ENCODE measurements at places on chromosomes 11 and 22.

GRCh38 chr11:90310210-90310609, 87.4 kb upstream of the CHORDC1 start:
- DNase-seq: no peak

DNA sequence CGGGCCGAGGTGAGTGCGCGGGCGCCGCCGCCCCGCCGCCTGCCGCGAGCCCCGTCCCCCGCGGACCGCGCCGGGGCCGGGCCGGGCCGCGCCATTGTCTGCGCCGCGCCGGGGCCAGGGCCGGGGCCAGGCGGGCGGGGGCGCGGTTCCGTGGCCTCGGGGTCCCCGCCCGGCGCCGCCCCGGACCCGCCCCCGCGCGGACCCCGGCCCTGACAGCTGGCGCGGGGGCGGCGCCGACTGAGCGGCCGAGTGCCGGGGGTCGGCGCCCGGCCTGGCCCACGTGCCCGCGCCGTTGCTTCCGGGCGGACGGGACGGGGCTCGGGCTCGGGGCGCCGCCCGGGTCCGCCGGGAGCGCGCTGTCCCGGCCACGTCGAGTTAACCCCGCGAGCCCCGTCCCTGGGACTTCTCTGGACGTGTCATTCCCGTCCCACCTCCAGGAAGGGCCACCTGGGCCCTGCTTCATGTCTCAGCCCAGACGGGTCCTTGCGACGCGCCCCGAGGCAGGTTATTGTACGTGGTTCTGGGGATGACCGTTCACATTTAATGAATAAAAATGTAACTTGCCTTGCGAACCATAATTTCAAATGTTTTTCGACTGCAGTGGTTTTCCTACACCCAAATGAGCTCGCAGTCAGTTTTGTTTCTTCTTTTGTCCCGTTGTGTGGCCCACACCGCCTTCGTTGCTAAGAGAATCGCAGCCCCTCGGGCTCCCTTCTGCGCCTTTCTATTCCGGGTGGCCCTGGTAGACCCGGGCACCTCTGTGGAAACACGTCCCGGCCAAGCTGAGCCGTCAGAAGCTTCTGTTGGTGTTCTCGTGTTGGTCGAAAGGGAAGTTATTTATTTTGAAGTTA, 562 bp downstream of the ZBED4 start:
- DNase-seq: no peak

- DNase-seq: no peak
Observed at GRCh38 chr11:4983841-4984240, 10.8 kb upstream of the OR51L1 start.

DNA sequence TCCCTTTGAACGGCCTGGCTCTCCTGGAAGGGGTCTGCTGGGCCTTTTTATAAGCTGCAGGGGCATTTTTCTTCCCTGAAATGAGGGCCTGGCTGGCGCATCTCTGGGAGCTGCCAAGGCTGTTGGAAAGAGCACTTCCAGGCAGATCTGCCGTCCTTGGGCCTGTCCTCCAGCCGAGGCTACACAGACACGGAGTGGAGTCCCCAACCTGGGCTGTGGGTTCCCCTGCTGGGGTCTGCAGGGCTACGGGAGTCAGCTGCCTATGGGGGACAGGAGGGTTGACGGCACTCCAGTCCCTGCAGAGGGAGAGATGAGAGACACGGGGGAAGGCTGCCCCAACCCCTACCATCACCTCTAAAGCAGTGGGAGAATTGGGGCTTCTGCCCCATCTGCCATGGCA, 606.6 kb downstream of the TBC1D22A start:
- DNase-seq: no peak

DNA sequence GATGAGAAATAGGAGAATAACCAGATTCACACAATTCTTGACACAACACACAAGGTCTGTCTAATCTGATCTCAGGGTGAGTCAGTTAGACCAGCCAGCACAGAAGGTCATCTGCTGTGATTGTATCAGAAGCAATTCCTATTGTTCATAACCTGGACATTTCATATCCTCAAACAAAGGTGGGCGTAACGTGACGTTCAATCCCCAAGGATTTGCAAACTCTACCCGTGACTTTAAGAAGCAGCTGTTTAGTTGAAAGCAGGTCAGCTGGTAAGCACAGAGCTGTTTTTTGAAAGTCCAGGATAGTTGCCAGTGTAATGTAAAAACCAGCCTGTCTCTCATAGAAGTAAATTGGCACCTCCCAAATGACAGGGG, 385.1 kb downstream of the DCDC1 start:
- no peak for DNase-seq

GRCh38 chr22:44869196-44869595, 116.8 kb downstream of the ARHGAP8 start:
- no peak for DNase-seq

GRCh38 chr11:103546236-103546635, 437.0 kb downstream of the DYNC2H1 start:
- no peak for DNase-seq

DNA sequence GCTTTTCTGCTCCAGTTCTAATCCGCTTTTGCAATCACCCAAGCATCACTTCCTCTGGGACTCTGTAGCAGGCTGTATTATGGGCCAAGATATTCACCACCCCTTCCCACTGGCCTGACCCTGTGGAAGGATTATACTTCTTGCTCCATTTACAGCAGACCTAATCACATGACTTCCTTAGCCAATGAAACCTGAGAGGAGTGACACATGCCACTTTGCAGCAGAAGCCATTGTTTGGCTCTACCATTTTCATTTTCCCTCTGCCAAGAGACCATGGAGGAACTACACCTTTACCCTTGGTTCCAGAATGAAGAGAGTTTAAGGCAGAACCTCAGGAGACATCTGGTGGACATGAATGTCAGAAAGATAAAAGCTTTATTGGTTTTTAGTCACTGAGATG, 134.9 kb upstream of the HSD17B12 start:
- DNase-seq: no peak

GRCh38 chr11:79691445-79691844, 250.6 kb upstream of the TENM4 start:
- DNase-seq: no peak

DNA sequence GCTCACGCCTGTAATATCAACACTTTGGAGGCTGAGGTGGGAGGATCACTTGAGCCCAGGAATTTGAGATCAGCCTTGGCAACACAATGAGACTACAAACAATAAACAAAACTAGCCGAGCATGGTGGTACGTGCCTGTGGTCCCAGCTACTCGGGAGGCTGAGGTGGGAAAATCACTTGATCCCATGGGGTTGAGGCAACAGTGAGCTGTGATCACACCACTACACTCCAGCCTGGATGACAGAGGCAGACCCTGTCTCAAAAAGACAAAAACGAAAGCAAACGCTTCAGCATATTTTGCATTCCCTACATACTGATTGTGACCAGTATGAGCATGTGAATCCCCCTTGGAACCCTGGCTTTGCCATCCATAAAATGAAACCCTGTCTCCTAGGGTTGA, 33.9 kb upstream of the MN1 start:
- DNase-seq: no peak

GRCh38 chr22:49198705-49199084, 629.0 kb downstream of the BRD1 start:
- no peak for DNase-seq

- DNase-seq: peak; percentile 35
Observed at GRCh38 chr22:23521441-23522113, 58.5 kb downstream of the IGLL1 start.

GRCh38 chr11:6523253-6523652, 26.2 kb downstream of the DNHD1 start:
- no peak for DNase-seq

All from stimulated activated CD8-positive, alpha-beta memory T cell treated with anti-CD3 and anti-CD28 coated beads, Interleukin-7, amount 100 ng/mL, for 1 hour (primary cell).